ENCODE measurements at places on chromosomes 3 and 15. TPM values are rescaled to one million over a fixed set of nuclear protein-coding genes. Genes with fewer than 3 reads are reported as not detected.

The PIAS1 gene
- 111 TPM for total RNA-seq

DNA sequence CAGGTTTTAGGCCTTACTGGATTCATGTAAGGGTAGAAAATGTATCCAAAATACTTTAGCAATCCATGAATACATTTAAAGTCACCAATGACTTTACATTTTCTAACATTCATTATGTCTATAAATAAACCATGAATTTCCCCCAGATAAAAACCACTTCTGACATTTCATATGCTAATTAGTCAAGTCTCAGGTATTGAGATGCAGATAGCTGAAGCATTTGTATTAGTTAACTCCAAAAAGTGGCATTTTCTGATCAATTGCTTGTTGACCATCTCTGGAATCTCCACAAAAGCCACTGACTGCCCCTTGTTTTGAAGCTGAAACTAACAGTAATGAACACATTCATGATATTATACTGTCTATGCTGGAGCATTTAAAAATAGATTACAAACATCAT lies 68.4 kb upstream of the RAP2B start:
- H3K4me1 ChIP-seq = no peaks in the 10 kb centered on the region
- no peak for DNase-seq
- no peak overlapping the region for H3K4me3 ChIP-seq

GRCh38 chr15:100259266-100259665 lies 82.5 kb downstream of the ADAMTS17 start:
- H3K27me3 ChIP-seq = no peaks in the 10 kb centered on the region
- H3K27ac ChIP-seq = no peak overlapping the region
- no peaks in the 10 kb centered on the region for H3K36me3 ChIP-seq
- H3K4me3 ChIP-seq = no peak overlapping the region
- no peak for DNase-seq

DNA sequence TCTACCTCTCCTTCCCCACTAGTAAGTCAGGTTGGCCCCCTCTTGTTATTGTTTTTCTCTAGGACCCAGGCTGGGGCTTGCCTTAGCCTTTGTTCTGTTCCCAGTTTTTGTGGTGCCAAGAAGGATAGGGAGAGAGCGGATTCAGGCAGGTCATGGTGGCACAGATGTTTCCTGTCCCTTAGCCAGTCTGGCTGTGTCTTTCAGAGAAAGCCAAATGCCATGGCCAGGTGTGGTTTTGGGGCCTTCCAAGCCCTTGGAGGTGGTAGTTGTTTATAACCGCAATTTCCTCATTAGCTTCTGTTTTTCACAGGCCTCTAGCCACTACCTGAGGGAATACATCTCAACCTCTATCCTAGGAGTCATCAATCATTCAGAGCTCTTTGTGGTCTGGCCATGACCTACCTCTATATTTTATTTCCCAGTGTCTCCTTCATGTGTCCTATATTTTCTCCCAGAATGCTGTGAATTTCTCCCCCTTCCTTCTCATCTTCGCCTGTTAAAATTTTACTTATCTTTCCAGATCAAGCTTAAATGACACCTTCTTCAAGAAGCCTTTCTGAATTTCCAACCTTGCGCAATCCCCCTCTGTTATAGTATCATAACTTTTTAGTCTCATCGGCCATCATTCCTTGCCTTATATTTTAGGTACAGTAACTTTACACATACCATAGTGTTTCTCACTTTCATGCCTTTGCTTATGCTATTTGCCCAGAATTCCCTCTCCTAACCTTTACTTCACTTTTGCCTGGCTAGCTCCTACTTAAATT lies 38.2 kb downstream of the TIMP4 start:
- no peaks in the 10 kb centered on the region for H3K27me3 ChIP-seq
- H3K36me3 ChIP-seq = no peaks in the 10 kb centered on the region
- no peak overlapping the region for H3K4me3 ChIP-seq
- H3K27ac ChIP-seq = no peak overlapping the region
- peak; percentile 44 for DNase-seq
- H3K4me1 ChIP-seq = no peaks in the 10 kb centered on the region

DNA sequence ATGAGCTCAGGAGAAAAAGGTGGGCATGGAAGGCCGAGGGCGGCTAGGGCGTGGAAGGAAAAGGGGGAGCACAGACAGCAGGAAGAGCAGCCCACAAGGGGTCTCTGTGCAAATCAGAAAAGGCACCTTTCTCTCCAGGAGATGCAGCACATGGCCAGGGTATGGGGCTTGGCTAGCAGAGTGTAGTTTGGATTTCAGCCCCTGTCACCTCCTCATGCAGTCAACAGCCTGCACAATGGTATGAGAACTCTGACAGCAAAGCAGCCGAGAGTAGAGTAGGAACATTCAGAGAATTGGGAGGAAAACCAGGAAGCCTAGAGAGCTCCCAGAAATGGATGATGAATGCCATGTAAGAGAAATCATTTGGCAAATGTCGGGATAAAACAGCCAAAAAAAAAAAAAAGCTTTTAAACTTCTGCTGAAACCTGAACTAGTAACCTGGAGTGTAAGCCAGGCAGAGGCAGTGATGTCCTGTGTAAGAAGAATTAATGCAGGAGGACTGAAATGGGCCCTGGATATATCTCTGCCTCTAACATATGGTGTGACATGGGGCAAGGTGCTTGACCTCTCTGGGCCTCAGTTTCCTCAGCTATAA lies 25.7 kb downstream of the FSTL1 start:
- DNase-seq = no peak
- peak overlapping the region; percentile 70 for H3K27ac ChIP-seq
- peaks cover 15% of the 10 kb centered on the region for H3K4me1 ChIP-seq

The SYNPR gene
- not detected for total RNA-seq

The HDC gene
- 3.6 TPM for total RNA-seq

DNA sequence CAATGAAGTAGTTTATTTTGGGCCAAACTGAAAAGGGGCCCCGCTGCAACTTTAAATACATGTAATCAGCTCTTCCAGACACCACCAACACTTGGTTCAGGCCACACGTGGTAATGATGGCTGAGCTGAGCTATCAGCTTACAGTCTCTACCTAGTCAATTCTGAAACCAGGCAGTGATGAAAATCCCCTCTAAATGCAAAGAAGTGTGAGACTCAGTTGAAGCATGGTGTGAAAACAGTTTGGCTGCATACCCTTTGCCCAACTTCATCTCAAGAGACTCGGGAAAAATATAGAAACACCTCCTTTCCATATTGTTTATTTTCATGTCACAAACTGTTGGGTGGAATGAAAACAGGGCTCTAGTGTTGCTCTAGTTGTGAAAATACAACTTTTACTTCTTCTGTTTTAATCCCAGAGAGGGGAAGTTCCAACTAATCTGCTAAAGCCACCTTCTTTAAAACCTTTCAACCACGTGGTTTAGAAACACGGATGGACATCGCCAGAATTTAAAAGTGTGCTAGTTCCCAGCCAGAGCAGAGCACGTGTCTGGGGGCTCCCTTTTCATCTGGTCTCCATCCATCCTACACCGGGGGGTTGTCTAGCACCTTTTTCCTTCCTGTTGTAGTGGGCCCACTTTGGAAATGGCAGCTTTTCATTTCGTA lies 229.1 kb downstream of the EPHB1 start:
- H3K4me3 ChIP-seq = no peak overlapping the region
- no peaks in the 10 kb centered on the region for H3K27me3 ChIP-seq
- H3K4me1 ChIP-seq = no peaks in the 10 kb centered on the region
- no peak for DNase-seq

GRCh38 chr3:117865338-117865737 lies 1155.8 kb downstream of the TUSC7 start:
- no peaks in the 10 kb centered on the region for H3K4me1 ChIP-seq
- no peak for DNase-seq
- H3K27me3 ChIP-seq = no peaks in the 10 kb centered on the region
- H3K4me3 ChIP-seq = no peak overlapping the region
- H3K27ac ChIP-seq = no peak overlapping the region

DNA sequence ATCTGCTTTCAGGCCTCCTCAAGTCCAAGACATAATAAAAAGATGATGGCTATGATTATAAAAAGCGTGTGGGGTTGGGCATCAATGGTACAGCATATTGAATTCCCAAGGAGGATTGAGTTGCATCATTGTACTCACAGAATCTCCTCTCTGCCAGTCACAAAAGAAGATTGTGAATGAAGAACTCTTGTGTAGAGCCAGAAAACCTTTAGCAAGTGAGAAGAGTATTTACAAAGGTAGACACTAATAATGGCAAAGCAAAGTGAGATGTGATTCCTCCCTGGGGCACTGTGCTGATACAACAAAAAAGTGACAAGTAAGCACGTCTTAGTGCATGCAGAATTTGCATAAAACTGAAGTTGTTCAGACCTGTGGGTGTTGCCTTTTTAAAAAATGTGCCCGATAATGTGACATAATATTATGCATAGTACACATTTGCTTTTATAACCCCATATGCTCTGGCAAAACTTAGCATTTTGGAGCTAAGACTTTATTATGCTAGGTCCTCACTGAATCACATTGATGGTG lies 291.2 kb upstream of the TBC1D5 start:
- no peaks in the 10 kb centered on the region for H3K36me3 ChIP-seq
- H3K27me3 ChIP-seq = no peaks in the 10 kb centered on the region
- H3K27ac ChIP-seq = no peak overlapping the region

The CMC1 gene
- 17.8 TPM for total RNA-seq

DNA sequence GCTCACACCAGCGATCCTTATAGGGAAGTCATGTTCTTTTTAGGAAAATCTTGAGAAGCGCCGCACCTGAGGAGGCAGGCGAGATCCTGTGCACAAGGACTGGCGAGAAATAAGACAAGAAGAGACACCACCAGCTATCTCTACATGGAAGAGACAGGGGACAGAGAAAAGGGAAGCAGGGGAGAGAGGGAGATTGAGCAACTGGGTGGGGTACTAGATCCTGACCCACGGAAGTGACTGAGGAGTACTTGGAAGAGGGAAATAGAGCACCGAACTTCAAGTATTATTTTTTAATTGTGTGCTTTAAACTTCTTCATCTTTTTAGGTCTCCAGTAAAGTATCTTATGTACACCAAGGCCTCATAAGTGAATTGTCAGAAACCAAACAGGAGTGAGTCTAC lies 742.0 kb upstream of the LMCD1 start:
- no peak overlapping the region for H3K4me3 ChIP-seq
- H3K36me3 ChIP-seq = no peaks in the 10 kb centered on the region
- no peaks in the 10 kb centered on the region for H3K4me1 ChIP-seq
- no peak overlapping the region for H3K27ac ChIP-seq

DNA sequence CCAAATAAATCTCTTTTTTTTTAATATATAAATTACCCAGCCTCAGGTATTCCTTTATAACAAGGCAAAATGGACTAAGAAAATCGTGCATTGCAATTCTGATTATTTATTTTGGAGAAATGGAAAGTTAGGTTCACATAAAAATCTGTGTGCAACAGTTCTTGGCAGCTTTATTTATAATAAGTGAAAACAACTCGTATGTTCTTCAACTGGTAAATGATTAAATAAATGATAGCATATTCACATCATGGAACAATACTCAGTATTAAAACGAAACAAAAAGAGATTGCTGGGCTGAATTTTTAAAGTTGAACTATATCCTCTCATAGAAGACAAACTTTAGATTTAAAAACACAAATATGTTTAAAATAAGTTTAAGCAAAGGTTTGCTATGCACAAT lies 176.3 kb upstream of the ZNF385D start:
- H3K4me1 ChIP-seq = no peaks in the 10 kb centered on the region
- H3K27ac ChIP-seq = no peak overlapping the region
- H3K4me3 ChIP-seq = no peak overlapping the region

DNA sequence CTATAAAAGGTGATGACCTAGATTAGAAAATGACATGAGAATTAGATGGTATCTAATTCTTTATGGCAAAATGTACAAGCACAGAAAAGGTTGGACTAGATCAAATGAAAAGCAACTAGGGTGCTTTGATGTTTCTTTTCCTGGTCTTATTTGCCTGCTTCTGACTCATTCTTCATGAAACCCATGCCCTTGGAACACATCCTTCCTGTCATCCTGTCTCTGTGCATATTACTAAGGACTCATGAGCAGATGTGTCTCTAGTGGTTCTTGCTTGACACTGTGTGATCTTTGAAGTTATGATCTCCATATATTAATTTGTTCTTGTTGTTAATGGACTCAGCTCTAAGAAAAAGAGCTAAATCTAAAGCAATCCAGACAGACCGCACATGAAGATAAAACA lies 314.0 kb downstream of the ERC2 start:
- no peaks in the 10 kb centered on the region for H3K4me1 ChIP-seq
- H3K36me3 ChIP-seq = no peaks in the 10 kb centered on the region
- no peaks in the 10 kb centered on the region for H3K27me3 ChIP-seq
- H3K4me3 ChIP-seq = no peak overlapping the region
- no peak for DNase-seq
- no peak overlapping the region for H3K27ac ChIP-seq

- no peak overlapping the region for H3K4me3 ChIP-seq
- no peaks in the 10 kb centered on the region for H3K36me3 ChIP-seq
- DNase-seq = no peak
- H3K27ac ChIP-seq = no peak overlapping the region
- no peaks in the 10 kb centered on the region for H3K27me3 ChIP-seq
- no peaks in the 10 kb centered on the region for H3K4me1 ChIP-seq
Observed at GRCh38 chr3:194075802-194076460, 60.0 kb upstream of the HES1 start.

The GRK7 gene
- total RNA-seq = not detected

DNA sequence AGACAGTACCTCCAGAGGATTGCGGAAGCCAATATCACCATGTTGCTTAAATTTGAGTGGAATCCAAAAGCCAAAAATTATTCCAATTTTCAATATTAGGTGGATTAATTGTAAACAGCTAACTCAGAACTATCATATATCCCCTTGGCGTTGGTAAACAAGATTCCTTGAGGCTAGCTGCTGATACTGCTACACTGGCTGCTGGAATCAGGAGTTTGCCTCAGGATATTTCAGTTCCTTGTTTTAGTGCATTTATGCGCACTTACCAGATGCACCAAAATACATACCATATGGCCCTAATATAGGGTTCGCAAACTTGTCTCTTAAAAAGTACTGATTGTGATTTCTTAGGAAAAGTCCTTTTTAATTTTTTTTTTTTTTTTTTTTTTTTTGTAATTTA lies 605.2 kb upstream of the NAALADL2 start:
- H3K4me1 ChIP-seq = no peaks in the 10 kb centered on the region
- H3K27ac ChIP-seq = no peak overlapping the region
- DNase-seq = no peak

The SLC12A1 gene
- not detected for total RNA-seq

- peak overlapping the region; percentile 26 for H3K4me3 ChIP-seq
- peak overlapping the region; percentile 73 for H3K27ac ChIP-seq
- no peaks in the 10 kb centered on the region for H3K36me3 ChIP-seq
- H3K27me3 ChIP-seq = no peaks in the 10 kb centered on the region
Observed at GRCh38 chr15:67862750-67863441, 23.1 kb upstream of the RNU6-1 start.

- H3K36me3 ChIP-seq = no peaks in the 10 kb centered on the region
- H3K27ac ChIP-seq = no peak overlapping the region
- DNase-seq = no peak
- H3K4me3 ChIP-seq = no peak overlapping the region
- no peaks in the 10 kb centered on the region for H3K4me1 ChIP-seq
- H3K27me3 ChIP-seq = no peaks in the 10 kb centered on the region
Observed at GRCh38 chr3:183844606-183845005, 19.2 kb upstream of the MAP6D1 start.

- H3K4me3 ChIP-seq = no peak overlapping the region
- H3K27me3 ChIP-seq = no peaks in the 10 kb centered on the region
- H3K4me1 ChIP-seq = no peaks in the 10 kb centered on the region
Observed at GRCh38 chr3:125512135-125512920, 7.7 kb downstream of the SNX4 start.

The KCNMB3 gene
- 3.8 TPM for total RNA-seq

GRCh38 chr3:102444101-102444500 lies 9.3 kb downstream of the ZPLD1 start:
- no peaks in the 10 kb centered on the region for H3K4me1 ChIP-seq
- H3K27ac ChIP-seq = no peak overlapping the region
- H3K27me3 ChIP-seq = no peaks in the 10 kb centered on the region
- DNase-seq = no peak

The STOML1 gene
- 4.6 TPM for total RNA-seq
